ENCODE measurements at places on chromosomes 2 and 18.

DNA sequence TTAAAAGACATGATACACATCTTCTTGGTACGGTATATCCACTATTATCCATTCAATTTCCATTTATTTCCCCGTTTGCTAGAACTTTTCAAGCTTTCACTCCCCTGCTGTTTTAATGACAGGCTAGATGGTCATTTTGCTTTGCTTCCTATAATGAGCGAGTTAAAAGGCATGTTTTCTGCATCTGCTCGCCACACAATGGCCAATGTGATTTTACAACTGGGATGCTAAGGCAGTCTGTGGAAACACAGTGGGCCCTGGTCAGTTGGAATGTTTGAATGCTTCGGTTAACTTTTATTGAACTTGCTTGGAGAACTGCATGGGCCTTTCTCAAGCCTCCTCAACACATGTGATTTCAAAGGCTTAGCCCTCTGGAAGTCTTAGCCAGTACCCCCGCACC lies 48.4 kb upstream of the TNP1 start:
- no peak for DNase-seq

GRCh38 chr2:176733698-176734430 lies 464.6 kb downstream of the MTX2 start:
- DNase-seq: no peak

DNA sequence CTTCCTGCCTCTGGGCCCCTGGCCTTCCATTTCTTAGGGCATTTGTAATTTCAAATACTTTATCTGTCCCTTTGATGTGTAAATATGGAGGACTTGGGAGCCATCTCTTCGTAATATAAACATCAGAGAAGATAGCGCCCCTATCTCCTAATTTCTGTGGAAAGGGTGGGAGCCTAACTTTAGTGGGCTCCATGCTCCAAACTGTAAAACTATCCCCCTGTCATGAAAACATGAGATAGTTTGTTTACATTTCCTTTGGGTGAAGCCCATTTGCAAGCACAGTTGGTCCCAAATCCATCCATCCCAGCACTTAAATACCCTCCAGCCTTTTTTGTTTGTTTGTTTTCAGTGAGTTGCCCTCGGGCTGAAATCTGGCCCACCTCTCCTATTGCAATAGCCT lies 782.6 kb upstream of the FSHR start:
- DNase-seq: no peak

GRCh38 chr2:106953236-106953635 lies 67.3 kb upstream of the ST6GAL2 start:
- no peak for DNase-seq

GRCh38 chr2:69554568-69554967 lies 89.0 kb downstream of the AAK1 start:
- DNase-seq: no peak

DNA sequence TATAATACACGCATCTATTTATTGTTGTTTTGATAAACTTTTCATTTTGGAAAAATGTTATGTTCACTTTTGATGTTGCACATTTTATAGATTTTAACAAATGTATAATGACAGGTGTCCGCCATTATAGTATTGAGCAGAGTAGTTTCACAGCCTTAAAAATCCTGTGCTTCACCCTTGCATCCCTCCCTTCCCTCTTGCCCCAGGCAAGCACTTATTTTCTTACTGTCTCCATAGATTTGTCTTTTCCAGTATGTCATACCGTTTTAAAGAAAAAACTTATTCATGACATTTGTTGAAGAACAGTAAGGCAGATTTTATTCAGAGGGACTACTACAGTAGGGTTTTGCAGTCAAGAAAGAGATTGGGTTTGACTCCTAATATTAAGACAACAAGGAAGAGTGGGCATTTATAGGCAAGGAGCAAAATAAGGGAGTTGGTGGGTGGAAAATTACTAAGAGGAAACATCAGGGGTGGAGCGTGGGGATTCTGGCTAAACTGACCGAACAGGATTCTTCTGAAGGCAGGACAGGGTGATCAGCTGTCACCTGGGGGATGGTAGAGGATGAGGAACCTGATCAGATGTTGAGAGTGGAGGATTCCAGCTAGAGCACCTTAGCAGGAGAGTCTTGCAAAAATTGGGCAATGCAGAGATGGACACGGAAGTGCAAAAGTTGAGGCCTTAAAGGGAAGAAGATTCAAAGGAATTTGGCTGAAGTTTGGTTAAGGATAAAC lies 108.8 kb downstream of the NCK2 start:
- no peak for DNase-seq

DNA sequence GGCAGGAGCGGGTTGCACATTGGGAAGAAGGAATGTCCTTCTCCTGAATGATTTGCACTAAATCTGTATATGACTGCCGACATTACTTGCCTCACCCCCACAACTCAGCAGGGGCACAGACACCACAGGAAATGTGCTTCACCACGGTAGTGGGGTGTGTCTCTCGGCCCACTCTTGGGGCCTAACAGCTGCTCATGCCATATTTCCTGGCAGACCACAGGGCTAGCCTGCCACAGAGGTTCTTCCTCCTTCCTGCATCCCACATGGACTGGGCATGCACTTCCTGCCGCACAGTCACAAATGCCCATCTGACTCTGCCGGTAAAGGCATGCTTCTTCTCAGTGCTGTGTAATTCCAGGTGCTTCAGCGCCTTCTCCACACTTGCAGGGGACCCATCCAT lies 10.3 kb upstream of the PAPOLG start:
- DNase-seq: no peak

- no peak for DNase-seq
Observed at GRCh38 chr2:28544405-28544921, 48.6 kb downstream of the PLB1 start.

- DNase-seq: no peak
Observed at GRCh38 chr2:20179466-20179754, 45.5 kb downstream of the SDC1 start.

DNA sequence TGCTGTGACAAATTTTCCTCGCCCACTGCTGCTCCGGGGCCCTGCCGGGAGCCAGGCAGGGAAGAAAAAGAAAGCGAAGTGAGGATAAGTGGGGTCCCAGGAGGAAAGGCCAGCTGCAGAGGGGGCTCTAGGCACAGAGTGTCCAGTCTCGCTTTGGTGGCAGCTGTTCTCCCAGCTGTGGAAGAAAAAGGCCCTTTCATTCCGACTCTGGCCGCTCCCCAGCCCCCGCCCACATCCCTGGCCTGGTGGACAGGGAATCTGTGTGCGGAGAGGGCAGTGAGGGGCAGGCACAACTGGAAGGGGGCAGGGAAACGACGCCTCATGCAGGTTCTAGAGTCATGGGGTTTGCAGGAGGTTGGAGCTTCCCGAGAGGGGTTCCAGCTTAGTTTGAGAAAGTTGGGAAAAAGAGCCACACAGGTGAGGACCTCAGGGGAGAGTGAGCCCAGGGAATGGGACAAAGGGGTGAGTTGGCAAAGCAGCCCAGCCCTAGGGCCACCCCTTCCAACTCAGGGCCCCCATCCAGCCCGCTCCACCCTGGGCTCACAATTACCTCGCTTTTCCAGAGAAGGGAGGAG lies 1.8 kb downstream of the RTKN start:
- DNase-seq: no peak

- DNase-seq: no peak
Observed at GRCh38 chr18:39318462-39318861, 1752.9 kb upstream of the CELF4 start.

GRCh38 chr18:45627204-45627526 lies 11.9 kb downstream of the SLC14A2 start:
- no peak for DNase-seq

DNA sequence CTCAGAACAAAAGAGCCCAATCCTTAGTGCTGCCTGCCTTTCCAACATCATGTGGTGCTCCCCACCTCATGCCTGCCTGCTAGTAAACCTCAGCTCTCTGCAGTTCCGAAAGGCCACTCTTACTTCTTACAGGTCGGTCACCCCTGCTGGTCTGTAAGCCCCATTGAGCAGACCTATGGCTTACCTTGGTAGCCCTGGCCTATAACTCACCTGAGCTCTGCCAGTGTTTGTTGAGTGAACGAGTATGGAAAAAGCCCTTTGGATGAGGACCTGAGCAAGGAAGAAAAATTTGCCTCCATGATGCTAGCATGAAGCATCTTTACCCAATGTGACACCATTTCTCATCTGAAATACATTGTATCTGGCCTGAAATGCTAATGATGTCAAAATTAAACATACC lies 83.3 kb downstream of the LIPG start:
- no peak for DNase-seq

DNA sequence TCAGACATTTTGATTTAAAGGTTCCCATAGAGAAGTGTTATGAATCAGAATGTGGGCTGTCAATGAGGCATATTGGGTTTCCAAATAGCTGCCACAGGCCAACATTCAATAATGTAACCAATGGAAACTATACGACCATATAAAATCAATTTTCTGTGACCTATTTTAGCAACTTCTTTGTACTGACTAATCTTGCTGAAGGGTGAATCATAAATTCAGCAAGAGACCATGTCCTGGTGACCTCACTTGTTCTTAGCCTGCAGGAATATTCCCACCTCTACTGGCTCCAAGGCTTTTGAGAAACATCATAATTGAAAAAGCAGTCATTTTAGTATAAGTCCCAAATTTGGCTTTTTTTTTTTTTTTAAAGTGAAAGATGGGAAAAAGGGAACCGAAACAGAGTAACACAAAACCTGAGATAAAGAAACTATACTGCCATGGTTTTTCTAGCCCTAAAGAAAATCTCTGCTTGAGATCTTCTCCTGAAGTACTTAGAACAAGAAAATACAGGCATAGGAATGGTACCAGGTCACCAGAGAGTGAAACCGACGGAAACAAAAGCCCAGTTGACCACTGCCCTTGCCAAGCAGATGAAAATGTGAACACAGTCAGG lies 32.1 kb downstream of the PLEKHM3 start:
- no peak for DNase-seq

- DNase-seq: no peak
Observed at GRCh38 chr18:13427354-13427753, 208.8 kb downstream of the LDLRAD4 start.
